ENCODE measurements at places on chromosomes 5 and 9.

- no peak for DNase-seq
These were observed 28.2 kb downstream of the NR6A1 start for GRCh38 chr9:124742940-124743339.

GRCh38 chr5:132962429-132963021 is 909 bp downstream of the AFF4 start:
- peak; percentile 77 for DNase-seq

DNA sequence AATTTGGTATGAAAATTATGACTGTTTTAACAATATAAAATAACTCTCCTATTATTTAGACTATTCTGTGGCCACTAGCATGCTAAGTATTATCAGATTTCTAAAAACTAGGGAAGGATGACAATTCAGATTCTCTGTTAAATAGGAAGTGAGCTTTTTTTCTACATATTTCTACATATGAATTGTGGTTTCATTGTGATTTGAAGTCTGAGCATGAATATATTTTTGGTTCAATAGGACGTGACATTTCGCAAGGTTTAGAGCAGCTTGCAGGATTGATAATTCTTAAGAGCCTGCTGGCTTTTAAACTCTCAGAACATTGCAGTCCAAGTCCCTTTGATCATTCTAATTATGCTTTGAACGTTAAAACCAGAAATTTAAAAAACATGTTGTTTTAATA is 82.9 kb downstream of the ADGRV1 start:
- no peak for DNase-seq

- DNase-seq, result peak; percentile 67
These were observed 8.5 kb upstream of the DNAJC25 start for GRCh38 chr9:111622626-111623025.

GRCh38 chr5:67870662-67871061 is 344.9 kb upstream of the PIK3R1 start:
- no peak for DNase-seq

- DNase-seq, result no peak
These were observed 43.7 kb downstream of the MCTP1 start for GRCh38 chr5:95241161-95241560.

GRCh38 chr5:63097286-63097685 is 518.7 kb downstream of the LRRC70 start:
- DNase-seq, result no peak

DNA sequence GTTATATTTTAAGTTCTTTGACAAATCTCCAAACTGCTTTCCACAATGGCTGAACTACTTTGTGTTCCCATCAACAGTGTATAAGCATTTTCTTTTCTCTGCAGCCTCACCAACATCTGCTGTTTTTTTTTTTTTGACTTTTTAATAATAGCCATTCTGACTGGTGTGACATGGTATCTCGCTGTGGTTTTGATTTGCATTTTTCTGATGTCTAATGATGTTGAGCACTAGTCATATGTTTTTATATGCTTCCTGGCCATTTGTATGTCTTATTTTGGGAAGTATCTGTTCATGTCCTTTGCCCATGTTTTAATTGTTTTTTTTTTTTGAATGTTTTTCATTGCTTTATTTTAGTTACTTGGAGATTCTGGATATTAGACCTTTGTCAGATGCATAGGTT is 196.6 kb downstream of the PLK2 start:
- DNase-seq, result no peak

GRCh38 chr5:147055089-147055826 is 176.7 kb upstream of the PPP2R2B start:
- no peak for DNase-seq

GRCh38 chr9:83505282-83505681 is 32.9 kb downstream of the FRMD3 start:
- DNase-seq, result no peak

DNA sequence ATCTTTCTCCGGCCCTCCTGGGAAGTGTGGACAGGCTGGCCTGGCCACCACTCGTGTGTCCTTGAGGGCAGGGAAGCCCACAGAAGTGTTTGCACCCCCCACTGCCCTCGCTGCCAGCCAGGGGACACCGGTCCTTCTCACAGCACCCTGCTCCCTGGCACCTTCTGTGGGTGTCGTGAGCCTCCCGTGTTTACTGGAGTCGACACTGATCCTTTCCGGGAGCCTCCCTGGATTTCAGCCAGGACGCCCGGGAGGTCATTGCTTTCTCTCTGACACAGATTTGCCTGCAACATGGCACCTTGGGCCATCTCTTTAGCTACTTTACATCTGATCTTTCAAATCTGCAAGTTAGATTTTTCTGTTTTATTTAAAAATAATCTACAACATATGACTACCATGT is 120.4 kb upstream of the CACNA1B start:
- peak; percentile 28 for DNase-seq

GRCh38 chr9:68932458-68932857 is 81.5 kb downstream of the PRKACG start:
- no peak for DNase-seq

GRCh38 chr5:98773464-98774191 is at the start of gene RGMB:
Gene RGMB, plus strand, starts transcription at chr5:98773663. Its CDS starts 408 bp downstream, at chr5:98774071.
- peak; percentile 100 for DNase-seq

DNA sequence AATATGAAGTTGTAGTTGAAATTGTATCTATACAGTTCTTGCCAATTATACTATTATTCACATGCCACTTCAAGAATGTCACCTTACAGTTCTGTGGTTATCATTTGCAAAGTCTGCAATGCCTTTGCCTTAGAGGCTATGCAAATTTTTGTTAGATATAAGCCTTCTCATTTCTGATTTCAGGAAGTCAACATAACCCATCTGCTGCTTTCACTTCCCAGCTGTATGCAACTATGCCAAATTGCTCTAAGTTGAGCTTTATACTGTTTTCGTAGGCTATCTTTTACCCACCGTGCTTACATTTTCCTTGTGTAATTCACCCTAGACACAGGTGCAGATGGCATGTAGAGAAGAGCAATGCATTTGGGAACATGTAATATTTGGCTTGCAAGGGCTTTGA is 1083.0 kb downstream of the CDH9 start:
- no peak for DNase-seq

DNA sequence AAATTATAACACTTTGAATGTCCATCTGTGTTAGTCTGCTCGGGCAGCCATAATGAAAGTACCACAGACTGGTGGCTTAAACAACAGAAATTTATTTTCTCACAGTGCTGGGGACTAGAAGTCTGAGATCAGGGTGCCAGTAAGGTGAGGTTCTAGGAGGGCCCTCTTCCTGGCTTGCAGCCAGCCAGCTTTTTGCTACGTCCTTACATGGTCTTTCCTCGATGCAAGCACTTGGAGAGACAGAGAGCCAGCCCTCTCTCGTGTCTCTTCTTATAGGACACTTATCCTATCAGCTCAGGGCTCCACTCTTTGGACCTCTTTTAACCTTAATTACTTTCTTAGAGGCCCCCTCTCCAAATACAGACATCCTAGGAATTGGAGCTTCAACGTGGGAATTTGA is 351.8 kb downstream of the SPOCK1 start:
- DNase-seq, result no peak

DNA sequence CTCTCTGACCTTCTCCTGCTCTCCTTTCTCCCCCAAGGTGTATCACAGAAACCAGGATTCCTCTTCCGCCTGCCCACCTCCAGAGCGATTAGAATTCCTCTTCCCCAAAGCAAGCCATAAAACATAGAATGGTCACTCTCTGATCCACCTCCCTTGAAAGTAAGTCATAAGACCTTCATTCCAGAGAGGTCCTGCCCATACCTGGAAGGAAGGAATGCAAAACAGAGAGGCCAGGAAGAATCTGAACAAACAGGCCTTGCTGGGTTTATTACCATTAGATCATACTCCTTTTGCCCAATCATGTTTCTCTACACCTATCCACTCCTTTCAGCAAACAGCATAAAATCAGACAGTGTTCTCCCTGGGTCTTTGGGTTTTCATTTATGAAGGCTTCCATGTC is 21.0 kb downstream of the CDKL3 start:
- DNase-seq, result no peak

GRCh38 chr9:113602126-113603047 is 138.9 kb downstream of the RGS3 start:
- DNase-seq, result peak; percentile 62

DNA sequence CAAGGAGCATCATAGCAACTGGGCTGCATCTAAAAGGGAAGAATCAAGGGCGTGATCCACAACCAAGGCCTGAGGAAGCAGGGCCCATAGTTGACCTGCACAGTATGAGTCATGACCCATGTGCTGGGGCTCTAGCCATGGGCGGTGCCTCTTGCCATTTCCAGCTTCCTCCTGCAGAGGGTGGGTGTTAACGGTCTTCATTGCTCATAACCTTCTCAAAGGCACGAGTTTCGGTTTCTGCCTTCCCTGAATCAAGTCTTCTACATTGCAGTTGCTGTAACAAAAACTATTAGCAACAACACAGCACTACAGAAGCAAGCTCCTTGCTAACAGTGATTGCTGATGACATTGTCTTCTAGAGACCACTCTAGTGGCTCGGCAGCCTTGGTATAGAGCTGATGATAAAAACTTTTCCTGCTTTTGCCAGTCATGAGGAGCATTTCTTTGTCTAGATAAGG is 66.9 kb downstream of the CTSL start:
- peak; percentile 92 for DNase-seq

- peak; percentile 87 for DNase-seq
These were observed 644 bp upstream of the CTNNAL1 start for GRCh38 chr9:109013679-109014607.

DNA sequence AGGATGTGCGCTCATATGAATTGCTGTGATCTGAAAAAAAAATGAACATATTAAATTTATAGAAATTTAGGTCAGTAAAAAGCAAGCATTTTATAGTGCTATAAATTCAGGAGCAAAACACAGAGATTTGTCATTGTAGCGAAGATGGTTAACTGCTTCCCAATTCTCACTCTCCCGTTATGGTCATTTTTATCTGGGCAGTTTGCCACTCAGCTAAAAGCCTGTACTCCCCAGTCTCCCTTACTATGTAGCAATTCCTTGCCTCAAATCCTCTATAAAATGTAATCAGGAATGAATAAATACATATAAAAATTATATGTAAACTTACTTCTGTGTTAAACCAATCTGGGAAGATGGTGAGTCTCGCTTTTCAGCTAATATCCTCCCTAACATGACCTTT is 471.5 kb downstream of the HINT1 start:
- DNase-seq, result no peak

DNA sequence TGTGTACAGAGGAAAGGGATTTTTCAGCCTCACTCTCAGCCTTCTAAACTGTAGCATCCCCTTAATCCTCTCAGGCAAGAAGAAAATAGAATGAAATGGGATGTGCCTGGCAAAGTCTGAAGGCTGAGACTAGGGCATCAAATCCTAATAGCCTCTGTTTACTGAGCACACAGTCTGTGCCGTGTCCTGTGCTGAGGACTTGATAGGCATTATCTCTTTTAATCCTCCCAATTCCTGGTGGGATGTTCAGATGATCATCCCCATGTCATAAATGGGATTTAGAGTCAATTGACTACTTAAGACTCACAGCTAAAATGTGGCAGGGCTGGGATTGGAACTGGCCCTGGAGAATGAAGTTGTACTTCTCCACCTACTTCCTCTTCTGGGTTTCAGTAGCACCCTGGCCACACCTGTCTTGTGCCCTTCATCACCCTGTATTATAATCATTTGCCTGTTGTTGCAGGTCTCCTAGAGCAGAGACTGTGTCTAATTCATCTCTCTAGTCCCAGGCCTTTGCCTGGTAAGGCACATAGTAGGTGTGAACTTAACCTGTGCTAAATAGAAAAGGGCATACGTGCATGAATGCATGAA is 81.0 kb downstream of the WWC1 start:
- DNase-seq, result no peak

DNA sequence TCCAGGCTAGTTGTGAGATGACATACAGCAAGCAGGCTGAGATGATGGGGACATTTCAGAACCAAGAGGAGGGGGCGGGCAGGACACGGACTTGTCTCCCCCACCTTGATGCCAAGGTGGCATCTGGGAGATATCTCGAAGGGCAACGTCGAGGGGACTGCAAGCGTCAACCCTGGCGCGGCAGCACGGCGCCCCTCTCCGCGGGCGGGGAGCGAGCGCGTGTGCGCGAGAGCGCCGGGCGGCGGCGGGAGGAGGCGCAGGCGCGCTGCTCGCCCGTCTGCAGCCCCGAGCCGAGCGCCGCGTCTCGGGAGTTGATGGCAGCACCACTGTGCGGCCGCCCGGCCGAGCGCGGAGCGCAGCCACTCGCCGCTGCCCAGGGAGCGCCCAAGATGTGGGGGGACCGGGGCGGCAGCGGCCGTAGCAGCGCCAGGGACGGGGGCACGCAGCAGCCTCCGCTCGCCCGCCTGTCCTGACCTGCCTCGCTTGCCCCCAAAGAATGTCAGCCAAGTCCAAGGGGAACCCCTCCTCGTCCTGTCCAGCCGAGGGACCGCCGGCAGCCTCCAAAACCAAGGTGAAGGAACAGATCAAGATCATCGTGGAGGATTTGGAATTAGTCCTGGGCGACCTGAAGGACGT is at the start of gene PRR16:
TSS of gene PRR16 (plus strand) at position 310 of the 636 bp plus-strand sequence.
- peak; percentile 84 for DNase-seq

GRCh38 chr9:74517188-74517587 is 20.1 kb downstream of the RORB start:
- no peak for DNase-seq

DNA sequence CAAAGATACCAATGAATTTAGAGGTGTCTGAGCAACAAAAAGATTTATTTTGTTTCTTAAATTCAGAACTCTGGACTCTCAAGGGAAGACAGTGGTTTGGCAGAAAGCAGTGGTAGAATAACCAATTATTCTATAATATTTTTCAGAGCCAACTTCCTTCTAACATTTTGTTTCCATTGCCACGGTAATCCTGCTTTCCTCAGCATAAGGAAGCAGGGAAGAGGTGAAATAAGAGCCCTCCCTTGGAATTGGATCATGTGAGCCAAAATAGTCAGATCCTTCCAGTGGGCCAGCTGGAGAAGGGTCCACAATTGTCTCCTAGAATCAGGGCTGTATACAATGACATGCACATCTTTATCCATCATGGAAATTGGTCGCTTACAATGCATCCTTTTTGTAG is 130.0 kb upstream of the MAP1B start:
- no peak for DNase-seq

DNA sequence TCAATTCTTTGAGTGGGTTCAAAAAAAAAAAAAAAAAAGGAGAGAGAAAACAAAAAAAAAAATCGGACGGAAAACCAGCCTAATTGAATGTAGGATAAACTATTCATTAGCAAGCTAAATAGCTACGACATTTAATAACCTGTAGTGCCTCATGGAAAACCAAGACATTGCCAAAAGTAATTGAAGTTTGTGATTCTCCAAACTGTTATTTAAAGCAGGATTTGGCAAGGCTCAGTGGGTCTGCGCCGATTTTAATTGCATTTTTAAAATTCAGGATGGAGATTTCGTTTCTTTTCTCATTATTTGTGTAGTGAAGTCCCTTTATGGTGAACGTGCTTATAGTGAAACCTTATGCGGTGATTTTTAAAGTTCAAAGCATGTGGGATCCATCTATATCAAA is 127.2 kb upstream of the NFIB start:
- DNase-seq, result no peak

- DNase-seq, result no peak
These were observed 27.0 kb downstream of the SKP1 start for GRCh38 chr5:134149571-134150303.

GRCh38 chr9:132283863-132284262 is 70.9 kb downstream of the SETX start:
- peak; percentile 76 for DNase-seq

Measured in iris pigment epithelial cell (primary cell).